ENCODE measurements at places on chromosomes 12 and 14.
A peak's percentile ranks its signal among the peaks of the same experiment; 100 is the strongest.

GRCh38 chr12:14885718-14886221 lies at the start of gene MGP:
MGP (minus strand) TSS chr12:14885854; CDS start chr12:14885791, 63 bp downstream.
- DNase-seq = no peak

DNA sequence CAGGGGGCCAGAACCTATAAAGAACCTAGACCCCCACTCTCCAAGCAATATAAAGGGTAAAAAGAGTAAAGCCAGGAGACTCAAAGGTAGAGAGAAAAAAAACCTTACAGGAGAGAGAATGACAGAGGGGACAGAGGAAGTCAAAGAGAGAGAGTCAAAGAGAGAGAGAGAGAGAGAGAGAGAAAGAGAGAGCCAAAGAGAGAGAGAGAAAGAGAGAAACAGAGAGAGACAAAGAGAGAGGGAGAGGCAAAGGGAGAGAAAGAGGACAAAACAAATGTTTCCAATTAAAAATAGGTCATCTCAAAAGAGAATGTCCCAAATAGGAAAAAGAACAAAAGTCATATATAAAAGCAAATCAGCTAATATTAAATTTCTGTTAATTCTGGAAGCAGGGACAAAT lies 251.5 kb downstream of the DPY19L2 start:
- no peak for DNase-seq

DNA sequence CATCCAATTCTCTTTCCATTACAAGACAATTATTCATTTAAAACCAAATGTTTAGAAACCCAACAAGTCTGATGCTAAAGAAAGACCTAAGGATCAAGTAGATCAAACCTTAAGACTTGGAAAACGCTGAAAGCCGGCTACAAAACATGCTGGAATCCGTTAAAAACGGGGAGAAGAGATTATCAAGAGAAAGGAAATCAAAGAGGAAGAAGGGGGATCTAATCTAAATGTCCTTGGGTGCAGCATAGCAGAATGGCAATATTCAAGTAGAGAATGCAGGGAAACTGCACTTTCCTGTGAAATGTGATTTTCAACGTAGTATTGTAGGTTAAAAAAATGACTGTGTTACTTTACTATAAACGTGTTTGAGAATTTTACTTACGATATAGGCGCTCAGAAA lies 1.3 kb downstream of the PPP1R13B start:
- DNase-seq = no peak

- DNase-seq = no peak
Measured at GRCh38 chr14:75522224-75522982, at the start of gene BATF. BATF (plus strand) TSS chr14:75522469; CDS start chr14:75522683, 214 bp downstream.

GRCh38 chr12:123024819-123025391 lies 44.4 kb downstream of the ARL6IP4 start:
- peak; percentile 35 for DNase-seq

GRCh38 chr12:54175200-54175963 lies 13.4 kb downstream of the SMUG1 start:
- no peak for DNase-seq
